Stimulated activated CD4-positive, alpha-beta T cell treated with anti-CD3 and anti-CD28 coated beads, Interleukin-4, amount 100 ng/mL, for 24 hours (primary cell): ENCODE measurements at places on chromosomes 7 and 10.

DNA sequence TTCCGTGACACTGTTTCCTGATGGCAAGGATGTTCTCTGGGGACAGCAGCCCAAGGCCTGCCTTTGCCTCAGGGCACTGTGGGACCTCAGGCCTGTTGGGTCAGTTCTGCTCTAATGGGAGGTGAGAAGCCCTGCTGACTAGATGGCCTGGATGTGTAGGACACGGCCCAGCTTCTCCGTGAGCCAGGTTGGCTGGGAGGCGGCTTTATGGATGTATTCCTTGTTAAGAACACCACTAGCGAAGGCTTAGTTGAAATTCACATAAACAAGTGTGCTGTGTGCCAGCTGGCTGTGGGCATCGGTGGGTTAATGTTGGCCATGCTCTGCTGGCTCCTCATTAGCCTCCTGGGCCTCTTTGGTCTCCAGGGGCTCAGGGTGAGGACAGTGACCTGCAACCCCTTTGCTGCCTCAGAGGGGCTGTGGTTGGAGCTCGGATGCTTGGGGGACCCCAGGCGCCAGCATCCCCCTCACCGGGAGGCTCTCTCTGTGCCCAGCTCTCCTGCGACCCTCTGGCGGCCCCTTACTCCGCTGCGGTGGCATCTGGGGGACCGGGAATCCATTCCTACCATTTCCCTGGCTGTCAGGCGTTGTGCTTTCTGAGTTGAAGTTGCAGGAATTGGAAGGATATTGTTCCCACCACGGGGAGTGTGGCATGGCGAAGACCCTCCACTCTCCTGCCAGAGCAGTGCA lies 22.8 kb upstream of the DPYSL4 start:
- DNase-seq, result no peak

- no peak for DNase-seq
Observed at GRCh38 chr7:3579638-3580219, 278.7 kb downstream of the SDK1 start.

- no peak for DNase-seq
Observed at GRCh38 chr10:29228562-29228961, 60.3 kb upstream of the LYZL1 start.

DNA sequence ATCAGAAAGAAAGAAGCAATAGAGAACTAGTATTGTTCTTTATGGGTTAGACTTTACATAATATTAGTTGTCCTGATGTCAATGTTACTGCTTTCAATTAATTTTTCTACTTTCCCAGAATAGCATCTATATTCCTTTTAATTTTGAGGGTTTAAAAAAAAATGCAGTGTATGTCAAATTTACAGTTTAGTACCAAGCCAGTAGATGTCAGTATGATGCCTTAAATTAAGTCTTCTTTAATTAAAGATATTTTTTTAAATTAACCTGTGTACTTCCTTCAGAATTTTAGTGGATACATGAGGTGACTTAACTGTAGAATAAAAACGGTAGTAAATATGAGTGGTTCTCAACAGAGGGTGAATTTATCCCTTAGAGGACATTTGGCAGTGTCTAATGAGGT lies 35.2 kb upstream of the STOX1 start:
- DNase-seq, result no peak

GRCh38 chr10:6123532-6123931 lies 34.7 kb downstream of the RBM17 start:
- no peak for DNase-seq

GRCh38 chr10:58706836-58707235 lies 194.2 kb downstream of the BICC1 start:
- DNase-seq, result no peak

- no peak for DNase-seq
Observed at GRCh38 chr7:120475994-120476393, 203.0 kb downstream of the KCND2 start.

- DNase-seq, result no peak
Observed at GRCh38 chr10:7515439-7515838, 104.6 kb upstream of the SFMBT2 start.

DNA sequence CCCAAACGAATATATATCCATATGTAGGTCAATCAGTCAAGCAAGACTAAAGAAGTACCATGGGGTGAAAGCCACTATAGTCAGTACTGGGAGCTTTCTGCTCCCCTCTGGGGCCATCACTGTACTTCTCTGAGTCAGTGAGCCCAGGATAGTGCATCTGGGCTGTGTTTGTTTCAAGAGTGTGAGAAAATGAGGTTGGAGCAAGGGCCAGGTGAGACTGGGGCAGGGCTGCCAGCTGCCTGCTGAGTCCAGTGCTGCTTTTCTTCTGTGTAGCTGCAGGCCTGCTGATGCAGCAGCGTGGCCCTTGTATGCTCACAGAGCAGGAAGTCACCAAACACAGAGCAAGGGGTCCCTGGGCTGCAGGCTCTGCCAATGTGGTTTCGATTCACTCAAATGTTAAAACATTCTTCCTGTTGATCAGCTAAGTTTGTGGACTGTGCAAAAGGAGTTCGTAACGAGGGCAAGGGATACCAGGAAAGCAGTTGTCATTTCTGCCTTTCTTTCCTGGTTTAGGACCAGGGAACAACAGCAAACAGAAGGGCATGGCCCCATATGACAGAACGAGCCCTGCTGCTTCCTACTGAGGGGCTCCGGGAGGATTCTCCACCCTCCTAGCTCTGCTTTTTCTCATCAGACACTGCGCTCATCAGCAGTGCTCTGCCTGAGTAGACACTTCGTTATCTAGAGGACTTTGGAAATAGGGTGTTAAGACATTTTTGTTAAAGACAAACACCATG lies 65.4 kb upstream of the TNS3 start:
- no peak for DNase-seq

DNA sequence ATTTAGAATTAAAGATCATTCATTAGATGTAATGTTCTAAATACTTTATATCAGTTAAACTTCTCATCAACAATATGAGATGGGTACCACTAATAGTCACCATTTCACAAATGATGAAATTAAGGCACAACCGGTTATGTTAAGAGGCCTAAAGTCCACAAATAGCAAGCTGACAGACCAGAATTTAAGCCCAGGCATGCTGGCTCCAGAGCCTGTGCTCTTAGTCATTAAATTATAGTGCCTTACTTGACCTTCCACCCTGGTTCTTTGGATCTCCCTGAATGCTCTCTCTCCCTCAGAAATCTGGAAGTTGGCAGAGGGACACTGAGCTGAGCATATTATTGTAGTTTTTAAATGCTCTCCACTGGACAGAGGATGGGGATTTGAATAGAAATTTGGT lies 3.6 kb downstream of the LIPN start:
- DNase-seq, result no peak

DNA sequence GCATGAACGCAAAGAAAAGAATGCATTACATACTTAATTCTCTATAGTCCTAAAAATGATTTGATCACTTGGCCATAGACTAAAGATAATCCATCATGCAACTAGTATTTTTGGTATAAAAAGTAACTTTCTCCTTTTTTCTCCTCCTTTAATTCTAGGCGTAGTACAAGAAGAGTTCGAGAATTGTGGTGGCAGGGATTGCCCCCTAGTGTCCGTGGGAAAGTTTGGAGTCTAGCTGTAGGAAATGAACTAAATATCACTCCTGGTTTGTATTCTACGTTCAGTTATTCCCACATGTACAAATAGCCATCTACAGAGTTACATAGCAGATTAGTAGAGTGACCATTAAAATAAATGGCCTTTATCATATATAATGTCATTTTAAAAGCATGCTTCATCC lies 45.5 kb upstream of the HELLS start:
- DNase-seq, result no peak

DNA sequence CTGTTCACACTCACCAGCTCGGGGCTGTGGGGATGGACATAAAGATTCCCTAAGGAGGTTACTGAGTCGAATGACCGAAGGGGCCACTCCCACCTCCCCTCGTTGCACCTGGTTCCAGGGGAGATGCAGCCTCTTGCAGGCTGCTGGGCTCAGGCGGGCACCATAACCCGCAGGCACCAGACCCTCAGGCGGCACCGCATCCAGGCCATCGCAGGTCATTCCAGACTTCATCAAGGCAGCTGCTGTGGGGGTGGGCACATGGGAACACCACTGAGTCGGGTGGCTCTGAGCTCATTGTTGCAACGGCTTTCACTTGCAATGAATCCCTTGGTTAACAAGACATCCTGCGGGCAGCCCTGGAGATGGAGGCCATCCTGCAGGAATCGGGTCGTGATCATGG lies 221.7 kb downstream of the TCERG1L start:
- DNase-seq, result no peak

GRCh38 chr7:7761974-7762779 lies 43.8 kb upstream of the RPA3 start:
- DNase-seq, result peak; percentile 6

- no peak for DNase-seq
Observed at GRCh38 chr7:2616387-2617324, 15.1 kb upstream of the TTYH3 start.

DNA sequence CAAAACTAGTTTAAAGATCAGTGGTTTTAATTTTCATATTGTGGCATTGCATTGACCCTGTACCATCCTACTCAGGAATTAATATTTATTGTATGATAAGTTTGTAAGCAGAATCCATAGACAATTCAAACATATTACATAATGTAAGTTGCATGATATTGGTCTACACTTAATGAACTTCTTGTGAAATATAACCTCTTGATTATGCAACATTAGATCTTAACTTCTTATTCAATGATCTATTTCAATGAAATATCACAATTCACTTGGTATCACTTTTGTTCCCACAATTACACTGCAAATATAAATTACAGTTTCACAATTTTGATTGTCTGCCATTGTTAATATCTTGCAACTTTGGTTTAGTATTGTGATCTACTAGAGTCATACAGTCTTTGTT lies 44.0 kb upstream of the TMEM229A start:
- DNase-seq, result no peak

- no peak for DNase-seq
Observed at GRCh38 chr10:118308664-118309063, 33.5 kb downstream of the FAM204A start.

GRCh38 chr7:22411977-22412693 lies 55.2 kb upstream of the RAPGEF5 start:
- no peak for DNase-seq

GRCh38 chr7:80134536-80135308 lies at the start of gene GNAI1:
GNAI1 (plus strand) TSS chr7:80134831; CDS start chr7:80135161, 330 bp downstream.
- DNase-seq, result no peak

GRCh38 chr7:157006205-157006747 lies 4.2 kb downstream of the MNX1 start:
- no peak for DNase-seq

GRCh38 chr10:75111907-75112679 lies 637 bp downstream of the SAMD8 start:
- DNase-seq, result peak; percentile 46

DNA sequence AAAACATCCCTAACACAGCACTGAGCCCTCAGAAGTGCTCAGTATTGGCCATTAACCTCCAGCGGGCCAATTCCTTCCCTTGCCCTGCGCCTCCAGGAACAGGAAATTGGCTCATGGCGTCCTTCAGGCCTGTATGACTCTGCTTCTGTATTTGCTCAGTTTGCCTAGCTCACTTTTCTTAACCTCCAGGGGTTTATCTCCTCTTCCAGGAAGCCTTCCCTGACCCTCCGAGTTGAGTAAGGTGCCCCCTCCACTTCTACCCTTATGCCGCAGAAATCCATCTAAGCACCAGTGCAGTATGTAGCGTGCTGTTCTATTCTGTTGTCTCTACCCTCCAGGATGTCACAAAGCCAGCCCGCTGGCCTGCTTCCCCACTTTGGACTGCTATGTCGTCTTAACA lies 1.1 kb upstream of the SFXN4 start:
- no peak for DNase-seq

DNA sequence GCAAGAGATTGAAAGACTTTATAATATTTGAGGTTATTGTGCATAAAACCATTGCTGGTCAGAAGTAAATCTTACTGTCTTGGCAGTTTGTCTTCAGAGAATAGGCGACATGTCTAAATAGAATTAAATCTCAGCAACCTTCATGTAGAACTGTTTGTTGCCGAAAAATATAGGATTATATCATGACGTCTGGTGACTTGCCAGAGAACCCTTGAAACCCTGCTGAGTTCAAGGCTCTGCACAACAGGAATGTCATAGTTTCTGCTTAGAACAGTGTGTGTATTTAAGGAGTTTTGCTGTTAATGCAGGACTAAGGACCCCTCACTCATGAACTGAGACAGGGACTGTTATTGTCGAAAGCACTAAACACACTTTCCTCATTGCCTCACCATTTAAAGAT lies 206.4 kb upstream of the ETV1 start:
- no peak for DNase-seq

- no peak for DNase-seq
Observed at GRCh38 chr10:94005050-94005449, 11.3 kb downstream of the PLCE1 start.
